ENCODE measurements at places on chromosomes 3 and 15.

GRCh38 chr3:145735631-145736030 is 425.4 kb downstream of the PLOD2 start:
- no peak for DNase-seq

DNA sequence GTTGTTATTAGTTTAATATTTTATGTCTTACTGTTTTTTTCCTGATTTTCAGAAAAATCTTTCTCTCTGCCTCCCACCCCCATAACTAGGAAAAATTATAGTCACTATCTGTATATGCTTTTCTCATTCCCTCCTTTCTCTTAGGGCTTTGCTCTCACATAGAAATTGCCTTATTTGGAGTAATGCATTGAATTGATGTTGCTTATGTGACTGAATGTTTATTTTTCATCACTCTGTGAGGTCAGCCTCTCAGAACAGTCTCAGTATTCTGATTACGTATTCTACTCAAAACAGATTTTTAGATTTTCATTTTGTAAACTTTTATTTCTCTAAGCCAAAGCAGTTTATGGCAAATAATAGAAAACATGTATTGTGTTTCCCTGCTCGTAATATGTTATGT is 121.0 kb downstream of the SLMAP start:
- no peak for DNase-seq

DNA sequence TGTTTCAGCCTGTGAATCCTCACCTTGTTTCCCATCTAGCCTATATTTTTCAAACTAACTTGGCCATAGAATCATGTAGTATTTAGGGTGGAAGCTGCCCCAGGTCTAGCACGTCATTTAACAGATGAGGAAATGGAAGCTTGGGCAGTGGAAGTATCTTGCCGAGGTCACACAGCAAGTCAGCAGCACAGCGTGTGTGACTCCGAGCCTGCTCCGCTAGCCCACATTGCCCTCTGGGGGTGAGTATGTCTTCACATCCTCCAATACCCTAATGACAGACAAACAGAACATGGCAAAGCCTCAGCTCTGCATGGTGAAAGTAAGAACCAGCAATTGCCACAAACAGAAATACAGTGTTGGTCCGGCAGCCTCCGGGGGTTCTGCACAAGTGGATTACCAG is 2.2 kb upstream of the CCR5 start:
- DNase-seq = peak; percentile 44

GRCh38 chr3:126798521-126798920 is 94.5 kb downstream of the CHCHD6 start:
- DNase-seq = no peak

DNA sequence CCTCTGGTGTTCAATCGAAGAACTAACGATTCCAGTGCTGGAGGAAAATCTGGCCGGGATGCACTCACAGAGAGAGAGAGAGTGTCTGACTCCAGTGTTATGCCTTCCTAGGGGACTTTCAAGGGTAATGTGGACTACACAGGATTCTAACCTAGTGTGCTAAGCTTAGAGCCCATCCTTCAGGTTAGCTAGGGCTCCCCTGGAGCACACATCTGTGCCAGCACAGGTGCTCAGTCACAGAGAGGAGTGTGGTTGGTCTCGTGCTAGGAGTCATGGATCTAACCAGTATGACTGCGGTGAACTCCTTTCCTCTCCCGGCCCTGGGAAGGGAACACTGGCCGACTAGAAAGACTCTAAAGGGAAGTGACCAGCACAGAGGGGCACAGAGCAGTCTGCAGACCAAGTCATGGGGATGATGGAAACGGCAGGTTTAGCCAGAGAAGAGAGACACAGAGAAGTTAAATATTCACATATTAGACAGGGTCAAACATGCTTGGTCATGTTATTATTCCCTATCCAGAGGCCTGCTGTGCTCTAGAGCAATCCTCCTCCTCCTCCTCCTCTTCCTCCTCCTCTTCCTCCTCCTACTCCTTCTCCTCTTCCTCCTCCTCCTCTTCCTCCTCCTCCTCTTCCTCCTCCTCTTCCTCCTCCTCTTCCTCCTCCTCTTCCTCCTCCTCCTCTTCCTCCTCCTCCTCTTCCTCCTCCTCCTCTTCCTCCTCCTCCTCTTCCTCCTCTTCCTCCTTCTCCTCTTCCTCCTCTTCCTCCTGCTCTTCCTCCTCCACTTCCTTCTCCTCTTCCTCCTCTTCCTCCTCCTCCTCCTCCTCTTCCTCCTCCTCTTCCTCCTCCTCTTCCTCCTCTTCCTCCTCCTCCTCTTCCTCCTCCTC is 280.3 kb downstream of the XXYLT1 start:
- no peak for DNase-seq

GRCh38 chr3:191324936-191325335 is 4.3 kb upstream of the CCDC50 start:
- no peak for DNase-seq

DNA sequence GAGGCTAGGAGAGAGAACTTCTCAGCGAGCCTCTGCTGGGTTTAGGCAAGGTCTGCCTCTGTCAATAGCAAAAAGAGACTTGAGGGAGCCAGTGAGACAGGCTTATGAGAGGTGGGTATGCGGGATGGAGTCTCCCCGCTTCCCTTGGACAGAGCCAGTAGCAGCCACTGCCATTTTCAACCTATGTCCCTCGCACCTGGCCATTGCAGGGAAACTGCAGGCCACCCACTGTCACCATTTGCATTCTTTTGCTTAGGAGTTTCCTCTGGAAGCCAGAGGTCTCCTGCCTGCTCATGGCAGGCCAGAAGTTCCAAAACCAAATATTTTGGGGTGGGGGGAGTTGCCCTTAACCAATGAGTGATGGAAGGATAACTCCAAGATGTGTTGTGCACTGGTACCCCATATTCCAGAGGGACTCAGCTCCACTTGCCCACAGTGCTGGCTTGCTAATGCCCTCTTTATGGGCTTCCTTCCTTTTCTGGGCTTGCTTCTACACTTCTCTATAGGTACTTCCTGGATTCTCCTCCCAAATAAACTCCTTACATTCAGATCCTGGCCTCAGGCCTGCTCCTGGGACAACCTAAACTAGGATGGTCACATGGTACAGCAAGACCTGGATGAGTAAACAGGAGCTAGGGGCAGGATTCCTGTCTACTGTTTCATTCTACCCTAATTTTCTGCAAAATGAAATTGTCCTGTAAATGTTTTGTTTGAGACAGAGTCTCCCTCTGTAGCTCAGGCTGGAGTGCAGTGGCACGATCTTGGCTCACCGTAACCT is 108.9 kb upstream of the PROK2 start:
- DNase-seq = no peak

DNA sequence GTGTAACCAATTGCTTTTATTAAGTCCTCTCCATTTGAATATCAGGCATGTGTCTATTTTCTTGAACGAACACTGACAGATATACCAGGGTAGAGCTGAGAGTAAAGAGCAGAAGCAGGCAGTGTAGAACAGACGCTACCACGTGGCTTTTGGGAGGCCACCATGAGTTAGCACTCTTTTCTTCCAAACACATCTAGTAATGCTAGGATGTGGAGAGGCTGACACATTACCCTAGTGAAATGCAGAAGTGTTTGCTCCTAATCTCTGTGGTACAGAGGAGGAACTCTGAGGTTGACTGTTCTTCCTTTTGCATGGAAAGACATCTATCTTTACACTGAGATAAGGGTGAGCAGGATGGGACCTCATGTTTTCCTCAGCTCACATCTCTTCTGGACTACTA is 216.3 kb downstream of the SATB1 start:
- DNase-seq = no peak

DNA sequence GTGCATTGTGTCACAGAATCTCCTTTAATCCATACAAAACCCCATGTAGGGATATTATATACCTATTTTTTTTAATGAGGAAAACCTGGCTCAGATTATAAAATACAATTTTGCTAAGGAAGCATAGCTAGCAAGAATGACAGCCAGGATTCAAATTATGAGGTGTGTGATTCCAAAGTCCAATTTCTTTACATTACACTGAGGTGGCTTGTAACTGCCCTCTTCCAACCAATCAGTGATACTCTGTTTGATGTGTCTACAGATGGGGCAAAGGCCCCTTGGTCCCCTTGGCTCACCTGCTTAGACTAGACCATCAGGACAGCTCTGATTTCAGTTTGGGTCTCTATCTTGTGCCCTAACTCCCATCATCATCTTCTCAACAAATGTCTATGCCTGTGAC is 120.3 kb upstream of the ADAMTS9 start:
- DNase-seq = no peak

DNA sequence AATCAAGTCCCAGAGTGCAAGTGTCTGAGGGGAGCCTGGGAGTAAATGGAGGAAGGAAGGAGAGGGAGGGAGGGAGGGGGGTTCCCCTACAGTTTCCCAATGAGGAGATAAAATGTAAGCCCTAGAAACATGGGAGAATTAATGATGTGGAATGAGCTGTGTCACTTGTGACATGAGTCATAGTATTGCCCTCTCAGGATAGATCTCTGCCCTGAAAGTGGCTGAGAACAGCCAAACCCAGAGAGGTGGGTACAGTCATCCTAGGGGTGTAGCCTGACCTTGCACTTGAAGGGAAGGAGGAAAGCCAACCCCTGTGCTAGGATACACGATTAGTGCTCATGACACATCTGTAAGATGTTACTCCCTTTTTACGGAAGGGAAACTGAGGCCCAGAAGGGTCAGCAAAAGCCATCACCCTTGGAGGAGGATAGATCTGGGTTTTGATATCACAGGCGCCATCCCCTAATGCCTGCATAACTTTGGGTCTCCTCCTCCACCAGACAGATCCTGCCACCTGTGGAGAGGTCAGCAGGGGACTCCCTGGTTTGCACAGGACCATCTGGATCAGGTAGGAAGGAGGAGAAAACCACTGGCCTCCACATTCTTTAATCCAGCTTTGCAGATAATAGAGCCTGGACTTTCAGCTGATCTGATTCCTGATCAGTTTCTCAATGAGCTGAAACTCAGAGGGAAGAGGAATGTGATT is 23.1 kb upstream of the USP3 start:
- peak; percentile 68 for DNase-seq

- peak; percentile 98 for DNase-seq
Observed at GRCh38 chr3:45167011-45167911, 21.1 kb upstream of the CDCP1 start.

GRCh38 chr3:149975919-149976318 is 5.2 kb upstream of the PFN2 start:
- no peak for DNase-seq

- DNase-seq = no peak
Observed at GRCh38 chr3:14323401-14324223, 78.8 kb upstream of the SLC6A6 start.
